Cerebellum (tissue), 4 donors: ENCODE measurements at places on chromosomes 13 and 19.

DNA sequence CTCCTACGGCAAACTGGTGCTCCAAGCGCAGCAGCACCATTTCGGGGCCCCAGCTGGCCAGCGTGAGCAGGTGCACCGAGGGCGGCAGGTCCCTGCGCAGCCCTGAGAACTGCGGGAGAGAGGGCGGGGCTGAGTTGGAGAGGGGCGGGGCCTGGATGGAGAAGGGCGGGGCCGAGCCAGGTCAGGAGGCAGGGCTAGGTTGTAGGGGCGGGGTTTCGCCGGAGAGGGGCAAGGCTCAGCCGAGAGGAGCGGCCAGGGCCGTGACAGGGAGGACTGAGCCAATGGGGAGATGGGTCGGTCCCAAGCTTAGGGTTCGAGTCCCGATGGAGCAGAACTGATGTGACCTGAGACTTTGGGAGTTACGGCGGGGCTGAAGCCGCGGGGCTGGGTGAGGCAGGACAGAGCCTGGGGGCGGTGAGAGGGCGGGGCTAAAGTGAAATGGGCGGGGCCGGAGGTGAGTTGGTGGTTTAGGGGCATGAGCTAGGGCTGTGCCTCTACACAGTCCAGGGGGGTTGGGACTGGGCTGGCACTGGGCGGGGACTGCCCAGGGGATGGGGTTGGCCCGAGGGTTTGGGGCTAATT, 19.0 kb downstream of the MAN2B1 start:
- DNase-seq: peak; percentile 79

DNA sequence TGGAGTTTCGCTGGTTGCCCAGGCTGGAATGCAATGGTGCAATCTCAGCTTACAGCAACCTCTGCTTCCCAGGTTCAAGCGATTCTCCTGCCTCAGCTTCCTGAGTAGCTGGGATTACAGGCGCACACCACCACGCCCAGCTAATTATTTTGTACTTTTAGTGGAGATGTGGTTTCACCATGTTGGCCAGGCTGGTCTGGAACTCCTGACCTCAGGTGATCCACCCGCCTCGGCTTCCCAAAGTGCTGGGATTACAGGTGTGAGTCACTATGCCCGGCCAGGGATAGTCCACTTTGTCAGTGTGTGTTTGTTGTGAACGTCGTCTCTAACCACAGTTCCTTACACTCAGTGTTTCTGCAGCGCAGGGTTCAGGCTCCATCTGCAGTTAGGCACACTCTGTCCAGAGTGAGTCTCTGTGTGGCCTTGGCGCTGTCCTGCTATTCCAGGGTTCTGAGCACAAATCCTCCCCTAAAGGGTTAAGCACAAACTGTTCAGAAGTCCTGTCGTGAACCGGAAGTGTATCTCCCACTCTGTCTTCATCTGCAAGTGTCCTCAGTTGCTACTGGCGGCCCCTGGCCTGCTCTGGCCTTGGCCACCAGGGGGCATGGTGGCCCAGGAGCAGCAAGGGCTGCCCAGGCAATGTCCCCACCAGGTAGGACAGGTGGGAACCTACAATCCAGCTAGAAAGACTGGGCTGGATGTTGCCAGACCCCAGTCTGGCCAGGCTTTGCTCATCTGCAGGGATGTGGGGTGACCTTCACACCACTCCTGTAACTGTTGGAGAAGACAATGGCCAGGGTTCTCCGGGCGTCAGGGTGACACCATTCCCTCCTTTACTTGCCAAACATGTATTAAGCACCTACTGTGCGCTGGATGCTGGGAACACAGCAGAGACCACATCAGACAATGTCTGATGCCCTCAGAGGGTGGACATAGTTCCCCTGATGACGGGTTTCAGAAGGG, 38.8 kb upstream of the GATAD2A start:
- DNase-seq: peak; percentile 73

DNA sequence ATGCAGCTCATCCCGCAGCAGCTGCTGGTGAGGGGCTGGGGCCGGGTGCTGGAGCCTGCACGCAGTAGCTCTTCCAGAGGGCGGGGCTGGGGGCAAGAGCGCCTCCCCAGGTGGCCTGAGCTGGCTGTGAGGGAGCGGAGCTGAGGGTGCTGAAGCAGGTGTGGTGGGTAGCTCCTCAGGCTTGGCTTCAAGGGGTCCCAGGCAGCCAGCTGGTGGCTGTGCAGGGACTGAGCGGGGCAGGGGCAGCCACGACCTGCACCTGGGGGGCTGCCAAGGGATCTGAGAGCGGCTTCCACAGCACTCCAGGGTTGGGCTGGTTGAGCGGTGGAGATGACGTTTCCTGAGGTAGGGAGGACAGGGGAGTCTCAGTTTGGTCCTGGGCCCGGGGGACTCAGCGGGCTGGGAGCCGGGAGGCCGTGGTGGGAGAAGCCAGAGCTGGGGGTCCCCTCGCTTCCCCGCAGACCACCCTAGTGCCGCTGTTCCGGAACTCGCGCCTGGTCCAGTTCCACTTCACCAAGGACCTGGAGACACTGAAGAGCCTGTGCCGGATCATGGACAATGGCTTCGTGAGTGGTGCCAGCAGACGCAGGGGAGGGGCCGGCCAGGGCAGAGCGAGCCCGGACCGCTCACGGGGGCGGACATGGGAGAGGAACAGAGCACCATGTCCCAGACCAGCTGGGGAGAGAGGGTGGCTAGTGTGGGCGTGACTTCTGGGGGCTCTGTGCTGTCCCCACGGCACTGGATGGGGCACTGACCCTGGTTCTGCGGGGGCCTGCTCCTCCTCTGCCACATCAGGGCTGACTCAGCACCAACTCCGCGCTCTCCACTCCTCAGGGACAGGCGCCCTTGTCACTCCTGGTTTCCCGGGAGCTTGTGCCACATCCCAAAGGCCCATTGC, 7.4 kb downstream of the PTOV1 start:
- DNase-seq: no peak

DNA sequence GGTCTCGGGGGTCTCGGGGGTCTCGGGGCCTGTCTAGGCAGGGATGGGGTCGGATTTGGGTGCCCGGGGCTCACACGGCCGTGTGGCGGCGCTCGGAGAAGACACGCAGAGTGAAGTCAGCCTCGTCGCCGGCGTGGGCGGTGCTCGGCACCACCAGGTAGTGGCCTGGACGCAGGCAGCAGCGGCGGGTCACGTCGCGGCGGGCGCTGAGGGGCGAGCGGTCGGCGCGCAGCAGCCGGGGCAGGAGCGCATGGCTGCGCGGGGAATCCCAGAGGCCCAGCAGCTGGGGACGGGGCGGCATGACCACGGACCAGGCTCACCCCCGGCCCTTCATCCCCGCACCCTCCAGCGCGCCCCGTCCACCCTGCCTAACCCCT, 8.2 kb downstream of the CAPN12 start:
- no peak for DNase-seq

DNA sequence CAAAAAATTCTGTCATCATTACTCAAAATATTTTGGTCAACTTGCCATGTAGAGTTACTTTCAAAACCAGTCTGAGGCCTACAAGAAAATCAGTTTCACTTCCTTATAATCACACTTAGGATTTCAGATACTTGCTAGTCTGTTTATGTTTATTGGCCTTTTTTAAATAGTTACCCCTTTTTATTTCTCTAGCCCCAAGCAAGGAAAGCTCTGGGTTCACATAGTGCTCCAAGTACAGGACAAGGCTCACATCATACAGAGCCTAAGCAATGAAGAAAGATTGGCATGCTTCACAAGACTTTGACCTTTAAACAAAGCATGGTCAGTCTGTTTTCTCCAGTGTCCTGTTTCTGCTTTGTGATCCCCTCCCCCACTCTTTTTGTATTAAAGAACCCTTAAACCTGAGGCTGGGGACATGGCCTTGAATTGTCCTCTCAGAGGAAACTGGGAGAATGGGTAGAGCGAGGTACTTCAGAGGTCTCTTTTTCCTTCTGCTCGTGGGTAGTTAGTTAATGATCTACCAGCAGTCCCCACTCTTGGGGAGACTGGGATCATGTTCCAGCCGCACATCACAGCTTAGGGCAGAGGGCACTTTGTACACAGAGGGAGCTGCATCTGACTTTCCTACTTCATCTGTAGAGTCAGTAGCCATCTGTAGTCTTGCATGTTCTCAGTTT, 30.7 kb downstream of the CEACAM1 start:
- no peak for DNase-seq

DNA sequence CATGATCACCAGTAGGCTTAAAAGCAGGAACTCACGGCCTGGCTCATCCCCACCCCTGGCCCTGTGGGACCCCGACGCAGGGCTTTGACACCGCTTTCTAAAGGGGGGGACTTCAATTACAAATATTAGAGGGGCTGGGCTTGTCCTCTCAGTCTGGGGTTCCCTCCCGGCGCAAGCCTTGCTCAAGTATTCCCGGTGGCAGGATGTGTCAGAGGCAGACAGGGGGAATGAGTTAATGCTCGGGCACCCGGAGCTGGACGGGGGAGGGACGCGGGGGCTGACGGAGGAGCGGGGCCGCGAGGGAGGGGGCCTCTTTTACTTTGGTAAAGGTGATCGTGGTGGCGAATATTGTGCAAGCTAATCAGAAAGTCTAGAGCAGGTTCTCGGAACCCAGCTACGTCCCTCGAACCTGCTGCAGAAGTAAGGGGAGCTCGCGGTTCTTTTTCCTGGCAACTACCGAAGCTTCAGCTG, 1.1 kb downstream of the FGF14 start:
- peak; percentile 73 for DNase-seq

DNA sequence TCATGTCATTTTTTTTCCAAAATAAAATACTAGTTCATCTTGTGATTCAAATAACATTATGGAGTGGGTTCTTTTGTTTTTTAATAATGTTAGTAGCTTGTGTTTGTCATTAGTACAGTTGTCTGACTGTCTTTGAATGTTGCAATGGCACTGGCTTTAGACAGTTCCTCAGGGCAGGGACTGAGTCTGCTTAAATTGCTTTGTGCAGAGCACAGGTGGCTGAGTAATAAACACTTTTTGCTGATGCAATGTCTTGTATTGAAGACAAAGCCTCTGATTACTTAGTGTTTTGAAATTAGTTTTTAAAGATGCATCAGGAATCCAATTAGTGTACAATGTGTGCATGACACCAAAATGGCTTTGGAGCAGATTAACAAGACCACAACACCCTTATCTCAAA, 88.7 kb upstream of the PCDH9 start:
- DNase-seq: no peak

DNA sequence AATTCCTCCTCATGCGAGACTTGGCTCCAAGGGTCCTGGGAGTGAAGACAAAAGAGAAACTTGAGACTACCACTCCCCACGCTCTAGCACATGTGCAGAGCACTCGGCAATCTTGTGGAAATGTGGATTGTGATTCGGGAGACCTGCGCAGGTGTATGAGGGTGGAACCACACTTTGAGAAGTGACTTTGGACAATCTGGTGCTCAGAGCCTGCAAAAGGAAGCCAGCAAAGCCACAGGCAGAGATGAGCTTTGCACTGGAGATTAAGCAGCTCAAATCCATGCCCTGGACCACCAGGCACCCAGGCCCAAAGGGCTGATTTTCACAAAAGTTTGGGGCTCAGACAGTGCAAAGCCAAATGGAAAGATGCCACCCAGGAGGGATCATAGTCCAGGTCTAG, 162.5 kb upstream of the TSHZ3 start:
- no peak for DNase-seq

GRCh38 chr13:21022056-21022979, 39.1 kb downstream of the LATS2 start:
- no peak for DNase-seq

- peak; percentile 21 for DNase-seq
Observed at GRCh38 chr13:91347996-91348905, 764 bp downstream of the MIR17HG start.

DNA sequence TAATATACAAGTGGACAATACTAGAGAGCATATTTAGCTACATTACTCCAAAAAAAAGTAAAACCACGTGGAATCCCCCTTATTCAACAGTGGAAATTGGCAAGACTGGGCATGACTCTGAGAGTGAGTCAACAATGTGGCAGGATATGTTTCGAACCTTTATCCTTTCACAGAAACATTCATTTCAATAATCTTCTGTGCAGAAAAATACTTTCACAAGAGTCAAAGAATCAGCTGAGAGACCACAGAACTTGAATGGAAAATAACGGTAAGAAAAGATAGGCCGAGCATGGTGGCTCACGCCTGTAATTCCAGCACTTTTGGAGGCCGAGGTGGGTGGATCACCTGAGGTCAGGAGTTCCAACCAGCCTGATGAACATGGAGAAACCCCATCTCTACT, 25.1 kb upstream of the CD70 start:
- no peak for DNase-seq

DNA sequence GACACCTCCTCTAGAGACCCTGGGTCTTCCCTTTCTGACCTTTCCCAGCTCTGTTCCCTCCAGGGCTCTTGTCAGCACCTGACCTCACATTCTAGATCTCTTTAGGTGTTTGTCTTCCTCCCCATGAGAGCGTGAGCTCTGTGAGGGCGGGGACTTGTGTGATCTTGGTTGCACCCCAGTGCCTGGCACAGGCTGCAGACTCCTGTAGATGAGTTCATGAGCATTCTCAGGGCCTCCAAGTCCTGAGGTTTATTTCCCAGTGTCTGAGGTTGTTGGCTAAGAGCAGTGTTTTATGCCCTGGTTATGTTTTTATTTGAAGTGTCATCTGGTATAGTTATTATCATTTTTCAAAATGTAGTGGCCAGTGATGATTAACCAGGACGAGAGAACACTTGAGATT, 596 bp downstream of the CEACAM4 start:
- DNase-seq: no peak

DNA sequence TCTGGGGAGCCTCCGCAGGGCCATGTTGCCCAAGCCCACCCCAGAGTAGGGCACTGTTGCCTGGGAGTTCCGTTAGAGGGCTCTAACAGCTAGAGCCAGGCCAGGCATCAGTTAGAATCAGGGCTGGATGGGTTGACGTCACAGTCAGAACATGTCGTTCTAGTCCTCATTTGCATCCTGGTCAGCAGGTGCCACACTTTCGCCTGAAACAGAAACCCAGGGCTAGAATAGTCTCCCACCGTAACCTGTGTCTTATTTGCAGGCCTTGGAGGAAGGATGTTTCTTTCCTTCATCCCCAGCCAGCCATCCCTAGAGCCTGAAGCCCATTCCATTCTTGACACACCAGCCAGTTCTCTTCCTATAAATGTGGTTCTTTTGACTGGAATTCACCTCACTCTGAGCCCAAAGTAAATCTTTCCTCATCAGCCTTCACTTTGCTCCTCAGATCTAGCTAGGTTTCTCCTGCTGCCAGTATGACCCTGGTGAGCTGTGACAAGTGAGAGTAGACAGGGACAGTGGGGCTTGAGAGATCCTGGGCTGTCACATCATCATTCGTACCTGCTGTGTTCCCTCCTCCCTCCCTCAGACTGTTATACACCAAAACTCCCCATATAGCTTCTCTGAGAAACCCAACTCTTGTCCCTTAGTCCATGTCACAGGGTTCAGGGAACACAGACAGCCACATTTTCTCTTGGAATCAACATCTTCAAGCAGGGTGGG, 12.2 kb upstream of the CCDC97 start:
- DNase-seq: no peak

DNA sequence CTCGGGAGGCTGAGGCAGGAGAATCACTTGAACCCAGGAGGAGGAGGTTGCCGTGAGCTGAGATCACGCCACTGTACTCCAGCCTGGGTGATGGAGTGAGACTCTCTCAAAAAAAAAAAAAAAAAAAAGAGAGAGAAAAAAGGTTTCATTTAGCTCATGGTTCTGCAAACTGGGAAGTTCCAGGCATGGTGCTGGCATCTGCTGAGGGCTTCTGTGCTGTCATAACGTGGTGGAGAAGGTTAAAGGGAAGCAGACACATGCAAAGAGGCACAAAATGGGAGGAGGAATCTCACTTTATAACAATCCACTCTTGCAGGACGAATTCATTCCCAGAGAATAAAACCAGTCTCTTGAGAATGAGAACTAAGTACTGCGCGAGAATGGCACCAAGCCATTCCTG, 34.9 kb upstream of the SIAH3 start:
- DNase-seq: no peak

GRCh38 chr19:1672038-1672768, 19.8 kb upstream of the TCF3 start:
- DNase-seq: peak; percentile 53
